ENCODE measurements at places on chromosomes 5 and 9.

GRCh38 chr9:120235081-120235480, 344.9 kb downstream of the CDK5RAP2 start:
- no peak for DNase-seq

GRCh38 chr5:147616421-147616820, 106.6 kb upstream of the DPYSL3 start:
- no peak for DNase-seq

DNA sequence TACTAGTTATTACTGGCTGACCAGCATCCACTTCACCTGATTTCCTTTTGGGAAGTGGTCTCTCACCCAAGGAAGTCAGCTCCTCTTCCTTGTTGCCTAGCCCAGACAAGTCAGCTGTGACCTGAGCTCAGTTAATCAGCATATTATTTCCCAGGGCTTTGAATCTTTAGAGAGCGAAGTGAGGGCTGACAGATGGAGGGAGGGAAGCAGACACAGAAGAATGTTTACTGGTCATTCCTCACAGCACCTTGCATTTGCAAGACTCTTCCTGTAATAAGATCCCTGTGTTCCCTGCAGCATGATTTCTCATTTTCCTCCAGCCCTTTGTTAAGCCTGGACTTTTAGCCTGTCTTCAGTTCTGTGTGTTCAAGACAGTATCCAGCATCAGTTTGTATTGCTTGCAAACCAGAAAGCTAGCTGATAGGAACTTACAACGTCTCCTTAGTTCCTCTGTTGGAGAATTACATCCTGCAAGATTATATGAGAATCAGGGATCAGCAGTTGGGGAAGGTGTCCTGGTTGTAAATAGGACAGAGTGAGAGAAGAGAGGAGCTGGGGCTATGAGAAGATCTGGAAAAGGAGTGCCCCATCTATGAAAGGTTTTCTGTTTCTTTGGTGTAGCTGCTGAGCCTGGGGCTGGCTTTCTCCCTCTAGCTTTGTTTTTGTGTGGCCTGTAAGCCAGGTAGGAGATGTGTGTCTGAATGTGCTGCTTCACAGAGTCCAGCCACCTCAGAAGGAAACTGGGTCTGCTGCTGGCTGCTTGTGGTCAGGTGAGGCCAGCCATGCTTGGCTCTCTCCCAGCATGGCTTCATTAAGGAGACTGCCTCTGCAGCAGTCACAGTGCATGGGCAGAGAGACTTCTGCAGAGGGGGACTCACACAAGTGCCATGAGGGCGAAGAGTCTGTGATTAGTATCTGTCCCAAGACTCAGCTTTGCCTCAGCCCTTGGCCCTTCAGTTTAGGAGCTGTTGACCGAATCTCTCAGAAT, 50.3 kb downstream of the MAN2A1 start:
- DNase-seq = peak; percentile 32

- no peak for DNase-seq
These were observed 62.6 kb downstream of the PUM3 start for GRCh38 chr9:2781336-2781735.

GRCh38 chr5:15103130-15103529, 231.6 kb upstream of the ANKH start:
- DNase-seq = no peak

- peak; percentile 24 for DNase-seq
These were observed 724 bp downstream of the NDUFS6 start for GRCh38 chr5:1801967-1802295.

GRCh38 chr5:166367391-166367790, 1924.1 kb upstream of the WWC1 start:
- DNase-seq = no peak

GRCh38 chr5:175847061-175847460, 24.3 kb upstream of the CPLX2 start:
- DNase-seq = no peak

DNA sequence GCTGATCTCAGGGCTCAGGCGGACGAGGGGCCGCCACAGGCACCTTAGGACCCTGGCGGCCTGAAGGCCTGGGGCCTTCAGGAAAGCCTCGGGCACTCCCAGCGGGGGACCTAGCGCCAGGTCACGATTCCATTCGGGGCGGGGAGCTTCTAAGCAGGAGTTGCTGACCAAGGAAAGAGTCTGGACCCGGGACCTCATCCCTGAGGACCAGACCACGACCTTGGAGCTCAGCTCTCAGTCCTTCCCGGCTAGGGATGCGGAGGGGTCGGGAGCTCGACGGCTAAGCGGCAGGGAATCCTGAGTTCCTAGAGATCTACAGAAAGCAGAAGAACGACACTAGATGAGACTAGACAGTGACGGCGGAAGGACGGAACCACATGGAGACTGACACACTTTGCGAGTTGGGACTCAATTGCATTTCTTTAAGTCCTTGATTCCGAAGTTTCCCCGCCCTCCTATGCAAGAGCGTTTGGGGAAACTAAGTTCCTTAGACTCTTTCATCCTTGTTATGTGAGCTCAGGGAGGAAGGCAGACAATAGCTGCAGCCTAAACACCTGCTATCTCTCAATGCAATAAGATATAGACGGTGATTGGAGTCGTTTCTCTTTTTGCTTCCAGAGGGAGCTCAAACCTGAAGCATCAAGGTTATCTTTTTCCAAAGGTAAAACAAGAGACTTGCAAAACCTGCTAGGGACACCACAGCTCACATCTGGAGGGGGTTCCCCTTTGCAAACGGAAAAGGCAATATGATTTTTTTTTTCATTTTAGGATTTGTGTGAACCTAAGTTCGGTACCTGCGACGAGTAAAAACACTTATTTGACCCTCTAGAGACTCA, 9.7 kb downstream of the NR2F1-AS1 start:
- DNase-seq = no peak

DNA sequence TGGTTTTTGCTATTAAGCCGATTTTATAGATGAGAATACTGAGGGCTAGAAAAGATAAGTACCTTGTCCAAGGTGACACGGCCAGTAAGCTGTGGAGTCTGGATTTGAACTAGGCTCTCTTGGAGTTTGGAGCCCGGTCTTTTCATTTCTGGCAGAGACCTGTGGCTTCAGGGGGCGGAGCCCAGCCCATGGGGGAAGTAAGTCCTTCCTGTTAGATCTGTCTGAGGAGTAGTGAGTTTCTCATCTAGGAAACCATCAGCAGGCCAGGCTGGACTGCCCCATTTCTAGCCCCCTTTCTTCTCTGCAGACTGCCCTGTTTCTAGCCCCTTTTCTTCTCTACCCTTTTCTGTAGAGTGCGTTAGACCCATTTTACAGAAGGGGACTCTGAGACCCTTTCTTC, 521 bp upstream of the PTGS1 start:
- DNase-seq = no peak

GRCh38 chr5:71932655-71933338, 174.5 kb upstream of the MAP1B start:
- peak; percentile 53 for DNase-seq

DNA sequence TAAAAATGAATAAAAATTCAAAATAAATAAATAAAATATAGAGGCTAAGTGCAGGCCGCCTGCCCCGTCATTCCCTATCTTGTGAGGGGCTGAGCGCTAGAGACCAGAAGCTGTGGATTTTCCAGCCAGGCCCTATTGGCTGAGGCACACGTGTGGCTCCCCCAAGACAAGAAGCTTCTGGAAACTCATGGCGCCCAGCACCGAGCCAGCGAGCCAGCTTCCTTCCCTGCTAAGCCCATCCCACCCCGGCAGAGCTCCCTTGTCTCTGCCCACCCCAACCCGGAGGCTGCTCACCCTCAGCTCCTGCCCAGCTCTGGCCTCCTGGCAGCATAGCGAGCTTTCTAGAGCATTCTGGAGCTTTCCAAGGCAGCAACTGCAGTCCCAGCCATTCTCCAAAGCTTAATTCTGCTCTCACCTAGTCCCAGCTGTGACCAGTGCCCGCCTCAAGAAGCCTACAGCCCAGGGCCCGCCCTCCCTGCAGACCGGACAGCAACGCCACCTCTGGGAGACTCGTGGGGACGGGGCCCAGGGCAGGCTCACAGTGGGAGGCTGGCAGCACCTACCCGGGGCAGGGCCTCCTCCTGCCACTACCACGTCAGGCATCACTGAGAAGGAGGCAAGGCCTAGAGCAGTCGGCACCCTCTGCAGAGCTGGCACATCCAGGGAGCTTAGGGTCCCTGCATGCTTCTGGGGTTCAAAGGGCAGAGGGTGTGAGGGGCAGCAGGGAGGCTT, 23.2 kb upstream of the TMEM250 start:
- peak; percentile 12 for DNase-seq

GRCh38 chr5:153490118-153491037, at the start of gene GRIA1:
Gene GRIA1, plus strand, starts transcription at chr5:153490670.
- DNase-seq = no peak

DNA sequence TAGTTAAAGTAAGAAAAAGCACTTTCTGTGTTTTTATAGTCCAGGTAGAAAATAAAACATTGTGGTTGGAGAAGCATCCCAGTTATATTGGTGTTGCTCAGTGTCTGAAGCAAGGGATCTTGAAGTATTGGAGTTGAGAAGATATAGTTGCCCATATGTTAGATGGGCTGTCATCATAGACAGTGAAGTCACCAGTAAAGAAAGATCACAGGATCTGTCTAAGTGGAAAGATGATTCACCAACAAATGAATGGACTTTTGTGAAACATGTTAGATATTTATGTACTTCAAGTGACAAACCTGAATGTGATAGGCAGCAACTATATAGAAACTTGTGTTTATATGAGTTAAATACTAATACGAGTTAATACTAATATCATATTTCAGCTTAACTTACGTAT, 11.7 kb downstream of the OGN start:
- no peak for DNase-seq

DNA sequence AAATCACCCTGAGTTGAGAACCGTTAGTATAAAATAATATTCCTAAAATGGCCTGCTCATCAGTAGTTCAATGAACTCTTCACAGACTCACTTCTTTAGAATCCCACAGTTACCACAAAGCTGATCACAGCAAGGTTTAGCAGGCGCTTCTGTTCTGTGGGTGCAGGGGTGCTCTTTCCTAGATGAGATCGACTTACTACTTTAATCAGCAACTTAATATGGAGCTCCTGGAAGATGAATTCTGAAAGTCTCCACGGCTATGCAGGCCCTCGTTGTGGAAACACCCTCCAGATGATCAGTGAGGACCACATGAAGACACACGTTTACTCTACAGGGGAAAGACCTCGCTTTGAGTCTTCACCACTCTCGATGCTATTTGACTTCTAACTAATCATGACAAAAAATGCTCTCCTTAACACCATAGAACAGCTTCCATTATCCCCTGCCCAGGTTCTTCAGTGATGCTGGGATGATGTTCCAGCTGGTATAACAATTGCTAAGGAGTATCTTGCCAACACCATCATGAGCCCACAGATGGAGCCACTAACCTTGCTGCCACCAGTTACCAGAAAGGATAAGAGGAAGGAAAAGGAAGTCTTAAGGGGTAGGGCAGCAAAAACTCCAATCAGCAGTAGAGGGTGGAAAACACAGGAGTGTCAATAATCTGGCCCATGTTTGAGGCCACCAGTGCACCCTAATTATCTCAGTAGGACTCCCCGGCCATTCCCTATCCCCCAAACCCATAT, 17.9 kb upstream of the GPX8 start:
- no peak for DNase-seq

- no peak for DNase-seq
These were observed 133.5 kb downstream of the DTWD2 start for GRCh38 chr5:118854819-118855218.

GRCh38 chr9:17793713-17794622, 215.1 kb downstream of the SH3GL2 start:
- no peak for DNase-seq

GRCh38 chr5:16418471-16418922, 47.1 kb downstream of the ZNF622 start:
- no peak for DNase-seq

- no peak for DNase-seq
These were observed 6.2 kb upstream of the DNAJC18 start for GRCh38 chr5:139445325-139446170.

- DNase-seq = no peak
These were observed 40.3 kb upstream of the XPA start for GRCh38 chr9:97737429-97737828.

DNA sequence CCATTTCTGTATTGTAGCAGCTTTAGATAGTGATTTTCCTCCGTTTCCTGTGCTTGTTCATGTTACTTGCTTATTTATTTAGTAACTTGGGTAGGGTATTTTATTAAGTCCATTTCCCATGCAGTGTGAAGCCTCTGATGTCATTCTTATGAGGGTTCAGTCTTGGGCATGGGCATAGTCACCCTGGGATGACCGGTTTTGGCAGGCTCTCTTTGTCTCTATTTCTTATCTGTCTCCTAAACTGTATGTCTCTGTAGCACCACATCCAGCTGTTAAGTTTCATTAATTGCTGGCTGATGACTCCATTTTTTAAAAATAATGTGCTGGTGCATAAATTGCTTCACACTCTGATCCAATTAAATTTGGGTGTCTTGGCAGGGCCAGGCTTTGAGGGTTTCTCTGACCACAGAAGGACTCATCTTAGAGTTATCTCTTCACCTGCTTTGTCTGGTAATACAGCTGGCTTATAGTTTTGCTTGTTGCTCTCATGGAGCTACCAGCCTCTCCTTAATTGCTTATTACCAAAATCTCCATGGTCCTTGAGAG, 173.3 kb upstream of the VLDLR start:
- DNase-seq = no peak

DNA sequence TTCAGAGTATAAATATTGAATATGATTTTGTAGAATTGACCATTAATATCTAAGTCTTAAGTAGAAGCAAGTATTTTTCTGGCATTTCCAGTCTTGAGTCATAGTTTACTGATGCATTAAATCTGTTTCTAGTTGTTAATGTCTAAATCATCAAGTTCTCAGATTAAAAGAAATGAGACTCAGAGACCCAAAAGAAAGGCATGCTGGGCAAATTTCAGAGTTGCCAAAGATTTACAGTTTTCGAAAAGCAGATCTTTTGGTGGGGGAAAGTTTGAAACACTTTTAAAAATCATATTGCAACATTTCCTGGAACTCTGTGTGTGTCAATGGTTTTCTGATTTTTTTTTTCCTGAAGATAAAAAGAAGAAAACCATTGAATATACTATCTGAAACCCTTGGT, 60.9 kb downstream of the ANKRD55 start:
- no peak for DNase-seq

GRCh38 chr9:91693226-91693625, 256.8 kb downstream of the ROR2 start:
- no peak for DNase-seq

DNA sequence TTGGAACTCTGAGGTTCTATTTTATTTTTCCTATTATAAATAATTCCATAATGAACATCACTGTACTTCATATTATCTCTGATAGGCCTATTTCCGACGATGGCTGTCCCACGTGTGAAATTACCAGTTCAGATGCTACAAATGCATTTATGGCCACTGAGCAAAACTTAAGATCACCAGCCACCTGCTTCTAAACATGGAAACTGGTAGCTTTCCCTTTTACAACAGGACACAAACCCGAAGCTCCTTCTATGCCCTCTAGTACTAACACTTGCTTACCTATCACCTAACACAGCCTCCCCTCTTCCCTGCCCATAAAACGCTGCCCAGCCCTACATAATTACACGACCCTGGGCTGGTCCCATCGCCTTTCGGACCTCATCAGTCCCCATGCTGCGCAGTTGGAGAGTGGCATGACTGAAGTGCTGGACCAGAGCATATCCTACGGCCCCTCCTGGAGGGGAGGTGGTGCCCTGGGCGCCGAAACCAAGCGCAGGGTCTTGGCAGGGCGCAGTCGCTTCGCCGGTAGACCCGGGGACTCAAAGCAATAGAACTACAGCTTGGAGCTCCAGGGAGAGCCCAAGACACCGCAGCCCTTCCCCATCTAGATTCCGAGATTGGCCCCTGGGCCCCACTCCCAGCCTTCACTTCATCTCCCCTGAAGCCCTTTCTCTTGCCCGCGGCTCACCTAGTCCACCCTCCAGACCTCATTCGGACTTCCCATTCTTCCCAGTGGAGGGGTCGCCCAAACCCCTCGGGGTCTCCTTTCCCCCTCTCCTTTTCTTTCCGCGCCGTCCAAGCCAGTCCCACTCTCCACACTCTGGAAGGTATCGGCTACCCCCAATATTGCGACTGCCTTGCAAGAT, 1.0 kb upstream of the SAP30L start:
- no peak for DNase-seq
